Activated T-helper 17 cell treated with anti-CD3 and anti-CD28 coated beads, Interleukin-2, amount 50 U/mL, for 72 hours (primary cell): ENCODE measurements at places on chromosomes 11 and 22. TPM values are rescaled to one million over a fixed set of nuclear protein-coding genes. Genes with fewer than 3 reads are reported as not detected.

Gene MS4A12
- total RNA-seq = not detected

Gene CARD18
- not detected for total RNA-seq

Gene LTBP3
- total RNA-seq = 54.3 TPM

Gene SLC22A12
- not detected for total RNA-seq

Gene VWCE
- 11.1 TPM for total RNA-seq

Gene OR8D4
- total RNA-seq = not detected

Gene VPS51
- total RNA-seq = 80.6 TPM

Gene BIK
- total RNA-seq = 4.0 TPM

Gene PYGM
- 4.7 TPM for total RNA-seq

Gene PHLDB1
- 2.2 TPM for total RNA-seq

Gene FIBIN
- not detected for total RNA-seq

Gene TRIM48
- not detected for total RNA-seq

Gene TESMIN
- 7.7 TPM for total RNA-seq

Gene SEPTIN5
- 0.41 TPM for total RNA-seq

Gene ISX
- total RNA-seq = not detected

Gene RFPL3
- not detected for total RNA-seq

Gene HPX
- 0.58 TPM for total RNA-seq

Gene MYOD1
- total RNA-seq = not detected

Gene APOL5
- not detected for total RNA-seq

Gene MUC6
- total RNA-seq = not detected

Gene CRYBB3
- not detected for total RNA-seq

Gene WNT11
- not detected for total RNA-seq

Gene HIC2
- total RNA-seq = 4.8 TPM

Gene SLC6A5
- not detected for total RNA-seq

Gene P4HA3
- total RNA-seq = not detected

Gene SCN4B
- total RNA-seq = 3.3 TPM

Gene MOGAT2
- total RNA-seq = not detected

Gene PATE4
- not detected for total RNA-seq

Gene PTGDR2
- total RNA-seq = 0.37 TPM

Gene KCNQ1
- total RNA-seq = 9.7 TPM
